ENCODE measurements at places on chromosomes 2 and 18.

GRCh38 chr2:46956981-46957531 lies 41.5 kb upstream of the MCFD2 start:
- DNase-seq = no peak

GRCh38 chr2:181877181-181877664 lies 14.3 kb upstream of the ITPRID2 start:
- no peak for DNase-seq

DNA sequence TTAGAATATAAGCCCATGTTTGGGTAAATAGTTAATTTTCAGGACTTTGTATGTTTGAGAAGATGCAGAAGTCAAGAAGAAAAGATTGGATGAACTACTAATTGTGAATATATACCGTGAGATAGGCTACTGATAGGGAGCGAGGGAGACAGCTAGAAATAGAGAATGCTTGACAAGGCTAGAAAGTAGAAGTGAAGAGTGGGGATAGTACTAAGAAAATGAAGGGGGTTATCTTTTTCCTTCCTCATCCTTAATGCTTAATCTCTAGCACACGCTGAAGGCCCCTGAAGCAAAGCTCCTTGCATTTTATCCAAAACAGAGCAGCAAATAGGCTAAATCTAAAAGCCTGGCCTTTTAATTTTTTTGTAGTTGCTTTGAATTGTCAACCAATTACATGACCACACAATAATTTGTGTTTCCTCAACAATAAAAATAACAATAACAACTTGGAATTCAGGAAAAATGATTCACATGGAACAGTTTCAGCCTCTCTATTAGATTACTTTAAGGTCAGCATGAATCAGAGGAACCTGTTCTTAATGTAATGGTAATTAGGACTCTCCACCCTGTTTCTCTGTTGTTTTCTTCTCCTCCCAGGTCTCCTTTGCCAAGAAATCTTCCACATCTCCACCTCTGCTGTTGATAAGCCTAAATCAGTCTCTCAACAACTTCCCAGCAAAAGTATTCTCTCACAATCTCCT lies 1071.3 kb upstream of the ZEB2 start:
- DNase-seq = no peak

DNA sequence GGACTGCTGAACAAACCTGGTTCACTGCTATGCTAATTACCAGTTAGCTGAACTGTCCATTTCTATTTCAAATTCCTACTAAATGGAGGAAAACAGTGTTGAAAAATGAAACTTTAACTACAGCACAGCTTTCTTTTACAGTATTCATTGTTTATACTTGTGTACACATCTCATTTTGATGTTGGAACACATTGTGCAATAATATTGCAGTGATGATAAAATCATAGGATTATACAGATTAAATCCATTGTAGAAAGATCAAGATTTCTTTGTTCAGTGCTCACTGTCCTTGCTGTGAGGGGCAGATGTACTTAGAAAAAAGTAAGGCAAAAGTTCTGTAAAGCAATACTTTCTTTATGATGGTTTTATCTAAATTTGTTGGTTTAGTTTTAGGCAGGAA lies 1055.1 kb downstream of the LRP1B start:
- no peak for DNase-seq

All from H7 (cell line).